ENCODE measurements at places on chromosomes 16 and 17.

DNA sequence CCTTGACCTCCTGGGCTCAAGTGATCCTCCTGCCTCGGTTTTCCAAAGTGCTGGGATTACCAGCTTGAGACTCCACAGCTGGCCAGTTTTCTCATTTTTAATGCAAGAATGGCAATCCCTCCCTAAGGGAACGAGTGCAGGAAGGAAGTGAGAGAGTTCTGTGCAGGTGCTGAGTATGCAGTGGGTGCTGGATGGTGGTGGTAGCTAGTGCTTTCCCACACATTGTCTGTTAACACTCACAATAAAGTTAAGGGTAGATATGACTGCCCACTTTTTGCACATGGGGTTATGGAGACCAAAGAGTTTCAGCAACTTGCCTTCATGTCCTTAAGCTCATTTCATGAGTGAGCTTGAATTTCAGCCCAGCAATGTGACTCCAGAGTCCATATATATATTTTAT, 18.5 kb downstream of the RGS9 start:
- DNase-seq, result no peak

DNA sequence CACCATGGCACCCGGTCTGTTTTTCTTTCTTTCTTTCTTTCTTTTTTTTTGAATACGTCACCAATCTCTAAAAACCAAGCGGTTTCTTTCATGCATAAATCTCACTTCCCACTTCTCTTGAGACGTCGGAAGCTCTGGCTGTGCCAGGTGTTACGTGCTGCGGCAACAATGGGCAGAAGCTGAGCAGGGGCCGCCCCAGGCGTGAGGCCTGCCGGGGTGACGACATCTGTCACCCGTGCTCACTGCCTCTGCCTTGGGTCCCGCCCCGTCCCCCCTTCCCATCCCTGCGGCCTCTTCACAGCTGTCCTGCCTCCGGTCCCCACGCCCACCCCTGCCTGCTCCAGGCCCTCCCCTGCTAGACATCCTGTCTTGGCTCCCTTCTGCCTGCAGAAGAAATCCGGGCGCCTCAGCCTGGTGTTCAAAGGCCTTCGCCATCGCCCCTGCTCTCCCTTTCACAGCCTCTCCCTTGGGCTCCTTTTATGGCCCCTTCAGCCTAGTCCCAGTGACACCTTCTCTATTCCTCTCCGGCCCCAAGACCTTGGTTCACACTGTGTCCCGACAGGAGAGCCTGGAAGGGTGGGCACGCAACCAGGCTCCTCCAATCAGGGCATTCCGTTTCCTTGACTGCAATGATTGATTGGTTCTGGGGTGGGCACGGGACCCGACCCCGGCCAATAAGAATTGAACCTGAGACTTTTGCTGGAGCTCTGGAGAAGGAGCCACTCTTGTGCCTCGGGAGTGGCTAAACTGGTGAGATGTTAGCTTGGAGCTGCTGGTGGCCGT, 4.8 kb downstream of the P2RX1 start:
- DNase-seq, result no peak

- no peak for DNase-seq
Measured at GRCh38 chr16:13766334-13766733, 153.6 kb upstream of the ERCC4 start.

GRCh38 chr16:12184419-12184917, 207.9 kb downstream of the SNX29 start:
- no peak for DNase-seq

DNA sequence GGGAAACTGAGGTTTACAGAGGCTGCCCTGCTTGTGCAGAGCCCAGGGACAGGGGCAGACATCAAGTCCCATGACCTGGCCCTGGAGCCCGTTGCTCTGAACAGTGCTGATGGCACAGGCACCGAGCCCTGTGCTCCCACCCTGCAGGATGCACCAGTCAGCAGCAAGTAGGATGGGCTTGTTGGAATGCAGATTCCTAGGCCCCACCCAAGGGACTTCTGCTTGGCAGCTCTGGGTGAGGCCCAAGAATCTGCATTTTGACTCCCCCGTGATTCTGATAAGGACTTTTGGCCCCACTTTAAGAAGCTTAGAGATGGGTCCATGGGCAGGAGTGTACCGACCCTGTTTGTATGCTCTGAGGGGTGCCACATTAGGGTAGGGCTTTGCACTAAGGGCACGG, 23.3 kb downstream of the LASP1 start:
- no peak for DNase-seq

- DNase-seq, result no peak
Measured at GRCh38 chr17:5975661-5976060, 94.5 kb upstream of the WSCD1 start.

- DNase-seq, result no peak
Measured at GRCh38 chr17:57862694-57863667, 13.1 kb upstream of the MRPS23 start.

GRCh38 chr17:68127914-68128313, 92.4 kb downstream of the KPNA2 start:
- DNase-seq, result no peak

- DNase-seq, result no peak
Measured at GRCh38 chr17:37476431-37477120, 13.1 kb upstream of the DUSP14 start.

GRCh38 chr17:16381496-16381820, 567 bp downstream of the UBB start:
- no peak for DNase-seq

- no peak for DNase-seq
Measured at GRCh38 chr16:68436581-68436980, 11.7 kb downstream of the SMPD3 start.

DNA sequence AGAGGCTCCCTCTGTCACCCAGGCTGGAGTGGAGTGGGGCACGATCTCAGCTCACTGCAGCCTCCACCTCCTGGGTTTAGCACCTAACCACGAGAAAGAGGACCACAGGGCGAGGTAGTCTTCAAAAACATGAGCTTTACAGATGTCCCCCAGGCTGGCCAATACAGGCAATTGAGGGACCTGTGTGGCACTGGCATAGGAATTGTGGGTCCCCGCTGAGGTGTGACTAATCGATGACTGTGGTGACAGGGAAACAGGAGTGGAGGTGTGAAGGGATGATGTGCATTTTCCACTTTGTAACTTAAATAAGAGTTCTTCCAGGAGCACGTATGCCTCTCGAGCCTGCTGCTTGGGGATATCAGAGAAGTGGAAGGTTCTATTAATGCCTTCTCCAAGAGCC, 12.6 kb upstream of the ARHGAP17 start:
- DNase-seq, result no peak

DNA sequence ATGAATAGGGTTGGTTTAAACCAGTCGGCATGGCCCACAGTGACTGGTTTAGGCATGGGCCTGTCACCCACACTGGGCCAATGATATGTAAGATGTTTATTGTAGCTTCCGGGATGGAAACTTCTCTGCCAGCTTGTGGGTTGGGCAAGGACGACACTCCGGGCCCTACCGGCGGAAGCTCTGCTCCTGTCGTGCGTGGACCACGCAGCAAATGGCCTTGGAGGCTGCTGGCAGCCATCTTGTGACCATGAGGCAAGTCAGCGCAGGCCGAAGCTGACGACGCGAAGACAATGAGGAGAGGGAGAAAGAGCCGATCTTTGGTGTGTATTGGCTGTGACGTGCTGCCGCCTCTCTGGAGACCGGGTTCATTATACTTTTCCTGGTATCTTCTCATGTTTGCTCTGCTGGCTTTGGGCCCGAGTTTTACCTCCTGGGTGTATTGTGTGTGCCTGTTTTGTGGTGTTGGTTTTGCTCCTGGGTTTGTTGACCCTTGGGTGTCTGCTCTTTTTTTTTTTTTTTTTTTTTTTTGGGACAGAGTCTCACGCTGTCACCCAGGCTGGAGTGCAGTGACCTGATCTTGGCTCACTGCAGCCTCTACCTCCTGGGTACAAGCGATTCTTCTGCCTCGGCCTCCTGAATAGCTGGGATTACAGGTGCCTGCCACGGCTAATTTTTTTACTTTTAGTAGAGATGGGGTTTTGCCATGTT, 15.4 kb downstream of the SLC25A10 start:
- DNase-seq, result no peak

DNA sequence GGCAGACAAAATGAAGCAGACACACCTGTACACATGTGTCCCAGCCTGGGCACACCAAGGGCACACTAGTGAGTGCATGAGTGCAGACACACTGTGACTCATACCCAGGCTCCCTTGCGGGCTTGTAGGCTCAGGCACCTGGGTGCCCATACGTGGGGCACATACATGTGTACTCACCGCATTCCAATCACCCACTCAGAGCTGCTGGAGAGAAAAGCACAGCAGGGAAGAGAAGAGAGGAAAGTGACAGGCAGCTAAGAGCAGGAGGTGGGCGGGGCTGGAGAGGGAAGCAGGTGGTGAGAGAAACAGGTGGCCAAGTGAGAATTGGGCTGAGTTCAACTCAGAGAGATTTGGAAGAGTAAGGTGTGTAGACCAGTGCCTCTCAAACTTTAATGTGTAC, 54.0 kb downstream of the TMEM132E start:
- no peak for DNase-seq

- DNase-seq, result no peak
Measured at GRCh38 chr16:31505483-31505882, 2.7 kb downstream of the RUSF1 start.

GRCh38 chr16:67935402-67936123, 1.1 kb downstream of the PSMB10 start:
- DNase-seq, result peak; percentile 56

DNA sequence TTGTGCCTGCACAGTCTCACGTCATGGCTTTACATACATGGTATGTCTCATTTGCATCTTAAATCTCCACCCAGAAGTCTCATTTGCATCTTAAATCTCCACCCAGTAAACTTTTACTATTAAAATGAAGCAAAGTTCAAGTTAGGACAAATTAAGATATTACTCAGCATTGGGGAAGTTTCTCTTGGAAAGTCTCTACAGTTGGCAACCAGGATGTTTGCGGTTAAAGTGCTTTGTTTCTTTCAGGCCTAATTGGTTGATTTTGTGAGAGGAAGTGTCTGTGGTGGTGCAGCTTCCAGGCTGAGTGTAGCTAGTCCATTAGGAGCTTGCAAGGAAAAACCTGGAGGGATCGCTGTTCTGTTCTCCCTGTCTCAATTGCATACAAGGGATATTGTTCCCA, 1373.3 kb upstream of the GOT2 start:
- DNase-seq, result no peak

DNA sequence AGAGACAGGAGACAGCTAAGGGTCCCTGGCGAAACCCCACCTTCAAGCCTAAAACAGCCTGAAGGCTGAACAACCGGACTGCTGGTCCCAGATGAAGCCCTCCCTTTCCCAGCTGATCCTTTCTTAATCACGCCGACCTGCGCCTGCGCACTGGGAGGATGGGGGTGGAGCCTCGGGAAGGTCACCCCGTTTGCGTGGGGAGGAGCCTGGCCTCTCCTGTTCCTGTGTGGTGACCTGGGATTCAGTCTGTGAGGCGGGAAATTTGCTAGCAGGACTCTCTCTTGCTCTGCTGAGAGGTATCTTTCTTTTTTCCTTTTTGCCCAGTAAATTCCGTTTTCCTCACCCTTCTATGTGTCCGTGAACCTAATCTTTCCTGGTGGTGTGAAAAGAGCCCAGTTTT, 9.6 kb downstream of the FAM20A start:
- DNase-seq, result no peak

GRCh38 chr17:31687505-31688126, 171.4 kb downstream of the COPRS start:
- DNase-seq, result no peak

GRCh38 chr16:31440516-31441184, 1.9 kb downstream of the ZNF843 start:
- DNase-seq, result no peak

GRCh38 chr17:80328634-80329380, 68.2 kb downstream of the RNF213 start:
- DNase-seq, result no peak

DNA sequence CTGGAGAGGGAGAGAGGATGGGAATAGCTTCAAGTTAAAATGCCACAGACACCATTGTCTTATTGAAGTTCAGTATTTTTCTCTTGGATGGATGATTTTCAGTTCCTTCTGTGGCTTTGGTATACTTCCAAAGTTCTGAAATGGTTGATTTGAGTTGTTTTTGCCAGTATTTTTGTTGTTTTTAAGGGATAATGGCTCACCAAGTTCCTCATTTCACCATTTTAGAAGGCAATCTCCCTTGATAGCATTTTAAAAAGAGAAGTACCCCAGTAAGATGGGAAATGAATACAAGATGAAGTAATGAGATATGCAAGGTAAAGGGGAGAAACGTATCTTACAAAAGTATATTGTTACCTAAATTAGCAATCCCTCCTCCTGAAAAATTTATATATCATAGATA, 18.5 kb upstream of the SPDYE4 start:
- no peak for DNase-seq

All from NCI-H1048 (cell line).